ENCODE measurements at places on chromosomes 1 and 21.
A peak's percentile ranks its signal among the peaks of the same experiment; 100 is the strongest.

DNA sequence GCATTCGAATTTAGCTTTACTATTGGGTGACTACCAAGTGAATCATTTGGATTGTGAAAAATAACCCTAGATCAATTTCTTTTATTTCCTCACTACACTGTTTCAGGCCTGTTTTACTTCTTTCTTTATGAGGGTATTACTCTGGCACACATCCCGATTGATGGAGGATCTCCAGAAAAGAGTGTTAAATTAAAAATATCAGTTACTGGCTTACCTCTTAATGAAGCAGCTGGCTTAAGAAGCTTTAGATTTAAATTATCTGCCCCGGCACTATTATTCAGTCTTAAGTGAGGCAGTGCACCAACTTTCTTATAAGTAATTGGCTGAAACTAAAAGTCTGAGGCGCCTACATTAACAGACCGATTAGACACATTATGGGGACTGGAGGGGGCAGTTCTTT lies 1097.4 kb downstream of the TTLL7 start:
- DNase-seq, result peak; percentile 36

- DNase-seq, result peak; percentile 83
These were observed 926 bp upstream of the ATP1B1 start for GRCh38 chr1:169105434-169106094.

GRCh38 chr1:161956097-161956496 lies 67.6 kb downstream of the OLFML2B start:
- DNase-seq, result no peak

DNA sequence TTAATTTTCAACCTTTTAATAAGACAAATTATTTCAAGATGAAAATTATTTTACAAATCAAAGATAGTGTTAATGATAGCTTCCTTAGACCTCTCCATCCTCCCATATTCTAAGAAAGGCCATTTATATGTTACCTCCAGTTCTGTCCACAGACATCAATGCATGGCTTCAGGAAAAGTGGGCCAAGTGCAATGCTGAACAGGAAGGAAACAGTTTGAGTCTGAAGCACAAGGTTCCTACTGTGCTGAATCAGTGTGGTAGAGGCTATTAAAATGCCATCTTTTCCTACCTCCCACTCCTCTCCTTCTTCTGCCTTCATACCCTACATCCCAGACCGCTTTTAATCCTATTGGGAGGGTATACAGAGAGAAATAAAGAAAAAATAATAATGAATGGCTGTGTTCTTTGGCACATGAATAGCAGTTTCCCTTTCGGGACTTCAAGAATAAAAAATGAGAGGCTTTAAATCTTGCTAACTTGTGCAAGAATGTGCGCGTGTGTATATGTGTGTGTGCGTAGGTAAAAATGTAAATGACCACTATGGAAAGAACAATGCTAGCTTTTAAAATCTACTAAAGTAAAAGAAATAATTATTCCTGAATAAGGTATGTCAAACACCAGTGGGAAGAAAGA lies 62.6 kb upstream of the C1orf105 start:
- DNase-seq, result no peak

DNA sequence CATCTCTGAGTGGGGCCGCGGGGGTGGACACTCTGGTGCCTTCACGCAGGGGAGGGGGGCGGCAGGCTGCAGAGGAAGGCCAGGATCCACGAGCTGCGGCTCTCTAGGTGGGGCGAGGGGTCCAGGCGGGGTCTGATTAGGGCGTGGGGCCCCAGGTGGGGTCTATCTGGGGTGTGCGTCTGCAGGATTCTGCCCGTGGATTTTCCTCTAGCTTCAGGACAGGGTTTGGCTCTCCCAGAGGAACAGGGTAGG lies 6.3 kb downstream of the JMJD4 start:
- no peak for DNase-seq

GRCh38 chr1:161702250-161702649 lies 4.8 kb upstream of the FCRLA start:
- DNase-seq, result no peak

DNA sequence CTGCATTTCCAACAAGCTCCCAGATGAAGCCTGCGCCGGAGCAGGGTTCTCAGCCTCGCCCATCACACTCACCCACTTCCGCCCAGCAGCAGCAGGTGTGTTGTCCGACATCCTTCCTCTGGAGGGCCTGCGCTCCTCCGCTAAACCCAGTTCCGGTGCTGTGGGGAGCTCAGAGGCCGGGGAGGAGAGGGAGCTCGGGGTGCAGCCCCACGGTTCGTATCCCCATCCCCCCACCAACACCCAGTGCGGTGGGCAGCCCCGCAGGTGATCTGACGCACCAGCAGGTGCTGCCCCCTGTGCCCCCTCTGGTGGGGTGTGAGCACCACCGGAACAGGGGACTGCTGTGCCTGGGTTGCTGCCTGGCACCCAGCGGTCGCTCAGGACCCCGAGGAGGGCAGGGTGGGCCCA lies 3.4 kb upstream of the PEX10 start:
- DNase-seq, result no peak

DNA sequence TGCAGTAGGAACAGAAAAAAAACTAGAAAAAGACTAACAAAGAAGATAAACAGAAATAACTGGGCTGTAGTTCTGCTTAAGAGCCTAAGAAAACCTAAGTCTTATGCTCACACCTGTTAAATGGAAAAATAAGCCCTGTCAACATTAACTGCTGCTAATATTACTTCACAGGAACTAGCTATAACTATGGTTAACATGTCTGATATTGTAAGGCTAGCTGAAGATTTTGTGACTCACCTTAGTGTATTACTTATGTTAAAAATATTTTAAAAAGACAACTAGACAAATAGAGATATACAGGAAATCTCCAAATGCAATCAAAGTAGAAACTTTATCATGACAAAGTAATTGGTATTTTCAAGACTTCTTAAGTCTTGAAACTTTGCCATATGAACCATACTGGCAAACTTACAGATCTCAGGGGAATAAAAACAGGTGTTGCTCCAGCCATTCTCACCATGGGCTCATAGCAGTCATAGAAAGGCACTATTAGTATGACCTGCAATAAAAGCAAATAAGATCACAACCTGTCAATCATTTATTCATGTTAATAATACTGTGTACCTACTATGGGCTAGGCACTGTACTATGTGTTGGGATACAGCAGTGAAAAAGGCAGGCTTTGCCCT lies 30.7 kb downstream of the KYAT3 start:
- no peak for DNase-seq

DNA sequence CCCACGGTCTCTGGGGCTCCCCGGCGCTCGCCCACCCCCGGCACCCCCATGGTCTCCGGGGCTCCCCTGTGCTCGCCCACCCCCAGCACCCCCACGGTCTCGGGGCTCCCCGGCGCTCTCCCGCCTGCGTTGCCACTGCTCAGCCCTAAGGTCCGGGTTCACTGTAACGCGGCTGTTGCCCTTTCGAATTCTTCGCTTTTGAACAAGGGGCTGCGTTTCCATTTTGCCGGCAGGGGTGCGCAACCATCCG lies 5.2 kb upstream of the FTCD start:
- peak; percentile 8 for DNase-seq

GRCh38 chr1:200428482-200429205 lies 18.8 kb upstream of the ZNF281 start:
- no peak for DNase-seq

- DNase-seq, result peak; percentile 46
These were observed 1.2 kb upstream of the LHX4 start for GRCh38 chr1:180228648-180229482.

- no peak for DNase-seq
These were observed 7.4 kb downstream of the KYAT3 start for GRCh38 chr1:88985032-88985431.

DNA sequence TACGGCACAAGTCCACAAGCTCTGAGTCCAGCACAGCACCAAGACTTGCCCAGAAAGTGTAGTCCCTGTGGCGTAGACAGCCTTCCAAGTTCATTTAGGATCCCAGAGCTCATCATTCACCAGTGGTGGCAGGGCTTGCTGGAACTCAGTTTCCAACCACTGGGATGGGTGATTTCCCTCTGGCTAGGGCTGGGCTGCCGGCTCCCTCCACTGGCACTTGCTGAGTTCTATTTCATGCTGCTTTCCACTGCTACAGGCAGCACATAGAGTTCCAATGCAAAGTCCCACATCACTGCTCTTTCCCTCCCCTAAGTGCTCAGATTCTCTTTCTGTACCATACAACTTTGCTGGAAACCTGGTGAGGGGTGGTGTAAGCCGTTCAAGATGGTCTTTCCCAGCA lies 510.3 kb upstream of the TMPRSS15 start:
- DNase-seq, result no peak

DNA sequence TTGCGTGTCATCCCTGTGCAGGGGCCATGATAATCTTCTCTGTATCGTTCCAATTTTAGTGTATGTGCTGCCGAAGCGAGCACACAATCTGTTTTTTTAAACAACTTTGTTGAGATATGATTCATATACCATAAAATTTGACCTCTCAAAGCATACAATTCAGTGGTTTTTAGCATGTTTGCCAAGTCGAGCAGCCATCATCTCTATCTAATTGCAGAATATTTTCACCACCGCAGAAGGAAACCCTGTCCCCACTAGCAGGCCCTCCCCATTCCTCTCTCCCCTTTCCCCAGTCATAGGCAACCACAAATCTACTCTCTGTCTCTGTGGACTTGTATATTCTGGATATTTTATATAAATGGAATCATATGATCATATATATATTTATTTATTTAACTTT lies 78.7 kb upstream of the TINAGL1 start:
- no peak for DNase-seq

DNA sequence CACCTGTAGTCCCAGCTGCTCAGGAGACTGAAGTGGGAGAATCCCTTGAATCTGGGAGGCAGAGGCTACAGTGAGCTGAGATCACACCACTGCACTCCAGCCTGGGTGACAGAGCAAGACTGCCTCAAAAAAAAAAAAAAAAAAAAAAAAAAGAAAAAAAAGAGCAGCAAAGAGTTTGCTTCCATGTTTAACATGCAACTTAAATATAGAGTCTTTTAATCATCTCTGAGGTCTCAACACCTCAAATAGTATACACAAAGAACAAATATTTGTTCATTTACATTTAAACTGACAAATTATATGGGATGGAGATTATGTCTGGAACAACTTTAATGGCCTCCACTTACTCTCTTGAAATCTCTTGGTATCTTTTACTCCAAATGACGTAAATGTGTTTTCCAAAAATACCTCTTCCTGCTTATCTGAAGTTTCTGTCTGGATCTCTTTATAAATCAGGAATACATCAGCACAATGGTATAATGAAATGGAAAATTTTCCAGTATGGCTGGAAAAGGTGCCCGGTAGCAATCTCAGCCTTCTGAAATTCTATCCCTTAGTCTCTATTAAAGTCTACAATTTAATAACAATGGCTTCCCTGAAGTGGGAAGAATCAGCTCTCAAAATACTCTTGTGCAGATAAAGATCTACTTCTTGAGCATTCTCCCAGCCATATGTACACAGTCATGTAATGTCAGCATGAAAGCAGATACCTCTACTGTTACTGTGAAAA lies 258.5 kb downstream of the OMA1 start:
- no peak for DNase-seq

DNA sequence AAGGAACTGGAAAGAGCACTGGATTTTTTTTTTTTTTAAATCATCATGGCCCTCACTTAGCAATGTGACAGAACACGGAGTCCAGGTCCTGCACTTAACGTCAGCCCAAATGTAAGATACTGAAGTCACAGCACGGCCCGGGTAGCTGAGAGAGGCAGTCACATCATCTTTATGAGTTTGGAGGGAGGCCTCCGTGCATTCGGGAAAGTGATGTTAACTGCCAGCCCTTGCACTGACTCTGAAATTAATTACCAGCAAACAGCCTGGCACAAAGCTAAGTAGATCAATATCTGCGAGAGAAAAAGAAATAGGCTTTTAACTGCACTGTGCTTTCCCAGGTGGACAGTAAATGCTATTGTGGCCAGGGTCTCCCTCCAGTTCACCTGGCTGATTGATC lies 109.5 kb upstream of the ADAR start:
- no peak for DNase-seq

All from WERI-Rb-1 (cell line).